Right renal pelvis (tissue), 4 donors: ENCODE measurements at places on chromosomes 3 and 15.

DNA sequence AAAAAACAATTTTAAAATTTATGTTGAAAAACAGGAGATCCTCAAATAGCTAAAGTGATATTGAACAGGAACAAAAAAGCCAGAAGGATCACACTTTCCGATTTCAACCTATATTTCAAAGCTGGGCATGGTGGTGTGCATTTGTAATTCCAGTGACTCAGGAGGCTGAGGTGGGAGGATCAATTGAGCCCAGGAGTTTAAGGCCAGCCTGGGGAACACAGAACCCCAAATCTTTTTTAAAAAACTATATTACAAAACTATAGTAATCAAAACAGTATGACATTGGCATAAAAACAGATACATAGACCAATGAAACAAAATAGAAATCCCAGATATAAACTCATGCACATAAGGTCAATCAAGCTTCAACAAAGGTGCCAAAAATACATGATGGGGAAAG is 68.4 kb downstream of the MEX3B start:
- DNase-seq = no peak

- no peak for DNase-seq
Observed at GRCh38 chr3:189186101-189186500, 14.3 kb downstream of the TPRG1 start.

DNA sequence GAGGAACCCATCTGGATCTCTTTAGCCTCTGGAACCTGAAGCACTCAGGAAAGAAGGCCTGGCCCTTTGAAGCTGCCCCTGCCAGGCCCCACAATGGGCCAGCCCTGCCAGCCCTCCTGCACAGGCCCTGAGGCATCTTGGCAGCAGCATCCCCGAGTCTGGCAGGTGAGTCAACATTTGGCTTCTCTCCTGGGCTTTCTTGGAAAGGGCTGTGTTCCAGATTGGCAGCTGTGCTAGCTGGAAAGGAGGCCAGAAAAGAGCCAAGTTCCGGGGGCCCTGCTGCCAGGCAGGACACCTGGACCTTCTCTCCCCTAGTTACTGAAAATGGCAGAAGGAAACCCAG is 187.2 kb downstream of the SHQ1 start:
- no peak for DNase-seq

DNA sequence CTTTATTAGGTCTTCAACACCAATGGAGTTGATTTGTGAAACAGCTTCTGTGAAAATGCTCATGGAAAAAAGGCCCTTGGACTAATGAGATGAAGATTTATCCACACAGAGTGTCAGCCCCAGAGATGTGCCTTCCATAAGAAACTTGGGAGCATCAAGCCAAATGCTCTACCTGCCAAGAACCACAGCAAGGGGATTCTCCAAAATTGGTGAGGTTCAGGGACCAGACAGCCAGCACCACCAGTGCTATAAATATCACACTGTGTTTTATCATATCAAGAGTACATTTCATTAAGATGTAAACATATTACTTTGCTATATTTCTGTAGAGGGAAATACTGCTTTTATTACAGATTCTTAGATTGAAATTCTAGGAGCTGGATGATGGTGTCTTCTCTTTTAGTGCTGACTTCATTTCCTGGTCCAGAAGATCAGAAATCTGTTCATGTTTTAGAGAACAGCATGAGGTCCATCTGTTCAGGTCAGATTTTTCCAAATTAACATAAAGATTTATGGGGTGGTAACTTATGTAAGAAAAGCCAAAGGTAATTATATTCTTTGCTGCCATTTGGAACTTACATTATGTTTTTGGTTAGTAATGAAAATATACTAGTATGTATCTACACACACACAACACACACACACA is 17.7 kb downstream of the SLC35G2 start:
- no peak for DNase-seq

DNA sequence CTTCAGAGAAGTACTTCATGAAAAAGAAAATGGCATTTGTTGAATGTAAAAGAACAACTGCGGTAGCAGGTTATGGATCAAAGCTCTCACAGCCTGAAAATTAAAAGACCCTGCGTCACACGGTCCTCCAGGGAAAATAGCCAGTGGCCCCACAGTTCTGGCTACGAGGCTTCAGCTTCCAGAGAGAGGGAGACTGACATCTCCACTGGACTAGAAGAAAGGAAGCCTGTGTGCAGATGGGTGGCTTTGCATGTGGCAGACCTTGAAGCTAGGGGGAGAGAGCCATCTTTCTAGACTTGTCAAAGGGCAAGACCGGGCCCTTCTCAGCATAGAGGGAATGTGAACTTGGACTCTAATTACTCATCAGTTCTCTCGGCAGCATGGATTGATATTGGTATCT is 159.4 kb downstream of the SLCO3A1 start:
- no peak for DNase-seq

DNA sequence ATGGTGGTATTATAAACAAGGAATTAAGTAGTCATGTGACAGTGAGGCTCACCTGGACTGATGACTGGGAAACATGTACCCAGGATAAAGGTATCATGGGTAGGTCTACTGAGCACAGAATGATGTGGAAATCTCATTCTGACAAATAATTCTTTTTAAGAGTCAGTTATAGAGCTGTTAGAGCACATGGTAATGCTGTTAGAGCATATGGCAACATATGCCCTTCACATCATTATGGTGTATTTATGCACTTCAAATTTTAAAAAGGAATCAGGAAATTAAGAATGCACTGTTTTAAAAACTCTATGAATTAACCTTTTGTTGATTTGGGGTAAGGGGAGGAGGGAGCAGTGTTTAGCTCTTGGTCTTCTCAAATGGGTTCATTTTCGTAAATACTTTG is 1.7 kb downstream of the SLC6A20 start:
- no peak for DNase-seq

- DNase-seq = no peak
Observed at GRCh38 chr15:88624156-88624970, 3.2 kb downstream of the AEN start.

- no peak for DNase-seq
Observed at GRCh38 chr3:64493149-64493548, 194.7 kb downstream of the ADAMTS9 start.

GRCh38 chr15:94029495-94029894 is 201.9 kb upstream of the MCTP2 start:
- no peak for DNase-seq

DNA sequence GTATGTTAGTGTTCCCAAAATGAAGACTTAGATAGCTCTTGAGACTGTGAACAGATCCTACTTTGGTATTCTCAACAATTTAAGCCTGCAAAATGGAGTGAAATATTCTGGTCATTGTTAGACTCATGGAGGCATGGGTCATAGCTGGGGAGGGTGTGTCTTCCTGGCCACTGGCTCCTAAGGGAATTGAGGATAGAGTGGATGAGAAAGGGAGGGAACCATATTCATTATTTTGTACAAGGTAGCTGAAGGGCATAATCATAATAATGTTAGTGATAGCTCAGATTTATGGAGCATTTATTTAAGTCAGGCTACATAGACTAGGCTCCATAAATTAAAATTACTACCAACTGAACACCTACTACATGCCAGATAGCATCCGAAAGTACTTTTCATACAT is 253.6 kb downstream of the NR1D2 start:
- DNase-seq = no peak

- DNase-seq = no peak
Observed at GRCh38 chr15:27234593-27234992, 263.6 kb downstream of the GABRG3 start.

GRCh38 chr3:100725935-100726513 is 16.7 kb downstream of the TFG start:
- no peak for DNase-seq

DNA sequence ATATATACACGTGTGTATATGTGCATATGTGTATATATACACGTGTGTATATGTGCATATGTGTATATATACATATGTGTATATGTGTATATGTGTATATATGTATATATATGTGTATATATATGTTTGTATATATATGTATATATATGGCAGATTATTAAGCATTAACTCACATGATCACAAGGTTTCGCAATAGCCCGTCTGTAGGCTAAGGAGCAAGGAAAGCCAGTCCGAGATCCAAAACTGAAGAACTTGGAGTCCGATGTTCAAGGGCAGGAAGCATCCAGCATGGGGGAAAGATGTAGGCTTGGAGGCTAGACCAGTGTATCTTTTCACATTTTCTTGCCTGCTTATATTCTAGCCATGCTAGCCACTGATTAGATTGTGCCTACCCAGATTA is 23.7 kb downstream of the NAALADL2 start:
- no peak for DNase-seq

- DNase-seq = no peak
Observed at GRCh38 chr15:68510558-68510957, 68.2 kb upstream of the CORO2B start.

- DNase-seq = no peak
Observed at GRCh38 chr3:30549600-30549999, 56.8 kb upstream of the TGFBR2 start.

- no peak for DNase-seq
Observed at GRCh38 chr15:99719096-99719541, 14.1 kb downstream of the LYSMD4 start.

DNA sequence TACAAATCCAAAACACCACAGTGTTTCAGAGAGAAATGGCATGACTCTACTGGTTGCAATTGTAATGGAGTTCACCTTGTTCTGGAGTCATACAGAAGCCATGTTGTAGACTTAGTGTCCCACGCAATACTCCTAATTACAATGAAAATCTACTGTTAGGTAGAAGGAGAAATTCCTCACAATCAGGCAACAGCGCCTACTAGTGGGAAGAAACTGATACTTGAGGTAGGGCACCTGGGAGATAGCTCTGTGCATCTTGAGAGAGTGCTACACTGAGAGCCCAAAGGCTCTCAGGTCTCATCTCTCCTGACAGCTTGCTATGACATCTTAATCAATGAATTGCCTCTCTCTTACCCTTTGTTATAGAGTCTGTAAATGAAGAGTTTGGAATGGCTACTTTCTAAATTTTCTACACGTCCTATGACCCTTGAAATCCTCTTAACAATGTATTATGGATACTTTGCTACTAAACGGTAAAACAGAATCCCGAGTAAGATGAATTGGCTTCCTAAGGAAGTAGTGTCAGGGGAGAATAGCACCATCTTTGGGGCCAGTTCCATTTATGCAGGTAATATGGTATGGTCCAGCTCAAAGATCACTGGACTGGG is 422.7 kb upstream of the TPRG1 start:
- DNase-seq = no peak

GRCh38 chr3:50530001-50530970 is 26.9 kb upstream of the CACNA2D2 start:
- DNase-seq = no peak

GRCh38 chr3:160225176-160226025 is at the start of gene C3orf80:
TSS of gene C3orf80 (plus strand) at chr3:160225422. CDS start at chr3:160225636, 214 bp downstream.
- peak; percentile 25 for DNase-seq

DNA sequence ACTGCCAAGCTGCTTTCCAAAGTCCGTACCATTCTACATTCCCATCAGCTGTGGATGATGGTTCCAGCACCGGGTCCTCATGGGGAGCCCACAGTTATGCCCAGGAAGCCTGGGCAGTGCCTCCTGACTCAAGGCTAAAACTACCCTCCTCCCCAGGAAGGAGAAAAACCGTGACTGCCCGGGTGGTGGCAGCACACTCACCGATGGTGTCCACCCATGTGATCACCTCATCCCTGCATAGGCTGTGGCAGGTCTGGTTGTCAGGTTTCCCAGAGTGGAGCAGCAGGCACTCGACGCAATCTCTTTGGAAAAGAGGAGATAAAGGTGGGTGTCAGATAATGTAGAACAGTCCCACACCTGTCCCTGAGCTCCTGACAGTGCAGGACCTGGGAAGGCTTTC is 38.6 kb downstream of the UMPS start:
- DNase-seq = no peak

DNA sequence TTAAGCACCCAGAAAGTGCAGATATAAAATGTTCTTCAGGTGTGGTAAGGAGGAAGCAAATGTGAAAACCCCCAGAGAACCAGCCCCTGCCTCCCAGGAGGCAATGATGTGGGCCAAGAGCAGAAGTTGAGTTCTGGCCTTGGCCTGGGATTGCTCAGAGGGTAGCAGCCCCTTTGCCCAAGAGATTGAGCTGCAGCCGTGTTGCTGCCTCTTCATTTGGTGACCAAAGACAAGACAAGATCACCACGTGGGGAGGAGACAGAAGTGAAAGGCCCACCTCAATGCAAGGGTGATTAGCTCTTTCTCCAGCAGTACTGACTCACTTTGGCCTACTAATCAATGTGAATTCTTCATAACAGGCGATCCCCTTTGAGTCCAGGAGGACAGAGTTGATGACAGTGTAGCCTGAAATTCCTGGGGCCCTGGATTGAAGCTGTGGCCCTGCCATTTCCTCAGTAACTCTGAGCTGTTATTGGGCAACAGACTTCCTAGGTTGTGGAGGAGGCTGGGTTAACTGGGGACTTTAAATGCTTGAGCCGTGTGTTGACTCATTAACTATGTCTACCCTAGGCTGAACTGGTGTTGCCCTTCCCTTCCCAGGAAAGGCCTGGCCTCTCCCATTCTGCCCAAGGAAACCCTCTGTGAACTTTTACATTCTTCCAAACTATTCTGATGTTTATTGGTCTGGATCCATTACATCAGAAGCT is 86.5 kb downstream of the ST6GAL1 start:
- DNase-seq = no peak

- DNase-seq = no peak
Observed at GRCh38 chr3:169748670-169749069, 16.2 kb downstream of the TERC start.

- DNase-seq = no peak
Observed at GRCh38 chr15:58258501-58259292, 120.5 kb downstream of the AQP9 start.

DNA sequence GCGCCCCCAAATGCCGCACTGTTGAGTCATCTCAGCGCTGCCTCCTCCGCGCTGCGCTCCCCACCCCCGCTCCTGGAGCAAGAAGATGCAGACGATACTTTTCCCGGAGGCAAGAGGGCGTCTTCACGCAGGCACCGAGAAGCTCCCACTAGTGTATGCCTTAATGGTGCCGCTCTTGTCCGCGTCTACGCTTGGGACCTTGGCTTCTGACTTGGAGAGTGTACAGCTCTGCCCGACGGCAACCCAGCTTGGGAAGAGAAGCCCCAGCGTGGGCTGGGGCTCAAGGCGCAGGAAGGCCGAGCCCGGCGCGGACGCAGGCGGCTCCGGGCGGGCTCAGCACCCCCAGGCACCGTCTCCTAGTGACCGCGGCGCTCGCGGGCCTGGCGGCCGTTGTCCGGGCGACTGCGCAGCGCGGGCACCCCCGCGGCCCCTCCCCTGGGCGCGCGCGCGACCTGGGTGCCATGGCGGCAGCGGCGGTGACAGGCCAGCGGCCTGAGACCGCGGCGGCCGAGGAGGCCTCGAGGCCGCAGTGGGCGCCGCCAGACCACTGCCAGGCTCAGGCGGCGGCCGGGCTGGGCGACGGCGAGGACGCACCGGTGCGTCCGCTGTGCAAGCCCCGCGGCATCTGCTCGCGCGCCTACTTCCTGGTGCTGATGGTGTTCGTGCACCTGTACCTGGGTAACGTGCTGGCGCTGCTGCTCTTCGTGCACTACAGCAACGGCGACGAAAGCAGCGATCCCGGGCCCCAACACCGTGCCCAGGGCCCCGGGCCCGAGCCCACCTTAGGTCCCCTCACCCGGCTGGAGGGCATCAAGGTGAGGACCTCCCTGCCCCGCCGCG is at the start of gene P4HTM:
TSS of gene P4HTM (plus strand) at position 446 of the 840 bp plus-strand sequence. CDS start at position 462, 16 bp downstream.
- DNase-seq = peak; percentile 74

GRCh38 chr3:46713898-46714552 is 3.6 kb downstream of the PRSS50 start:
- DNase-seq = no peak
